Forelimb muscle (tissue), 1 donor: ENCODE measurements at places on chromosomes 6 and 20. TPM values are rescaled to one million over a fixed set of nuclear protein-coding genes. Genes with fewer than 3 reads are reported as not detected.

Gene TXLNB
- 137 TPM for polyA plus RNA-seq

Gene MYB
- polyA plus RNA-seq = 0.77 TPM

Gene LHFPL5
- not detected for polyA plus RNA-seq

Gene CEP57L1
- polyA plus RNA-seq = 16.9 TPM

Gene GSTA3
- not detected for polyA plus RNA-seq

Gene GPR63
- 3.4 TPM for polyA plus RNA-seq

Gene NT5E
- 20.8 TPM for polyA plus RNA-seq

Gene ZNF831
- 0.20 TPM for polyA plus RNA-seq

Gene ASCC3
- 13.6 TPM for polyA plus RNA-seq

Gene PNLDC1
- polyA plus RNA-seq = 0.23 TPM

Gene IRF4
- 0.65 TPM for polyA plus RNA-seq

Gene FAM209A
- not detected for polyA plus RNA-seq

Gene PKHD1
- polyA plus RNA-seq = 4.3 TPM

Gene THBS2
- 33.9 TPM for polyA plus RNA-seq

Gene PKIB
- polyA plus RNA-seq = 0.71 TPM

Gene CTNNBL1
- polyA plus RNA-seq = 26.3 TPM

Gene CENPW
- polyA plus RNA-seq = 8.7 TPM

Gene RAD21L1
- polyA plus RNA-seq = not detected

GRCh38 chr6:11752360-11752759 lies 26.2 kb downstream of the ADTRP start:
- no peak for DNase-seq

- no peak for DNase-seq
Observed at GRCh38 chr6:16681260-16681873, 79.9 kb downstream of the ATXN1 start.

- DNase-seq = no peak
Observed at GRCh38 chr20:51500311-51500710, 42.2 kb downstream of the NFATC2 start.

DNA sequence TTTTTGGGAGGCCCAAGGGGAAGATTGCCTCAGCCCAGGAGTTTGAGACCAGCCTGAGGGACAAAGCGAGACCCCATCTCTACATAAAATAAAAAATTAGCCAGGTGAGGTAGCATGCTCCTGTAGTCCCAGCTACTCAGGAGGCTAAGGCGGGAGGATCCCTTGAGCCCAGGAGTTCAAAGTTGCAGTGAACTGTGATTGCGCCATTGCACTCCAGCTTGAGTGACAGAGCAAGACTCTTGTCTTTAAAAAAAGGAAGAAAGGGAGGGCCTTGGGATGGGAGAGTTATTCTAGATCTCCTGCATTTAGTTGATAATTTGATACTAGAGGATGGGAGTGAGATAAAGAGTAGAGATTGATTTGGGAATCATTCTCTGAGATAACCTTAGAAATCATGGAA lies 68.1 kb downstream of the ITCH start:
- DNase-seq = no peak

- no peak for DNase-seq
Observed at GRCh38 chr20:44011251-44011940, 96.7 kb downstream of the TOX2 start.

DNA sequence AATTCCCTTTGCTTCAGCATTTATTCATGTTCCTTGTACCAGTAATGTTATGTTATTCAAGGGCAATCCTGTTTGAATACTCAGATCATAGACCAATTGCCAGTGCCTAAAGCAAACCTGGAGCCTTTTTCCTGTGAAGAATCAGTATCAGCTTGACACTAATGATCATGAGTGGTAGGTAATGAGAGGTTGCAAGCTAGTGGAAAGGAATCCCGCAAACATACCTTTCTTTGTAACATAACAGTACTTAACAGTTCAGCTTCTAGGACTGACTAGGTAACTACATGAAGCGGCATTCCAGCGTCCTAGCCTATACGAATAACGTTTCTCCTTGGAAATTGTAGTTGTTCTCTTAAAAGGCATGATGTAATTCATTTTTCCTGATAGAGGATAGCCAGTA lies 253.7 kb downstream of the TMEM242 start:
- DNase-seq = no peak

DNA sequence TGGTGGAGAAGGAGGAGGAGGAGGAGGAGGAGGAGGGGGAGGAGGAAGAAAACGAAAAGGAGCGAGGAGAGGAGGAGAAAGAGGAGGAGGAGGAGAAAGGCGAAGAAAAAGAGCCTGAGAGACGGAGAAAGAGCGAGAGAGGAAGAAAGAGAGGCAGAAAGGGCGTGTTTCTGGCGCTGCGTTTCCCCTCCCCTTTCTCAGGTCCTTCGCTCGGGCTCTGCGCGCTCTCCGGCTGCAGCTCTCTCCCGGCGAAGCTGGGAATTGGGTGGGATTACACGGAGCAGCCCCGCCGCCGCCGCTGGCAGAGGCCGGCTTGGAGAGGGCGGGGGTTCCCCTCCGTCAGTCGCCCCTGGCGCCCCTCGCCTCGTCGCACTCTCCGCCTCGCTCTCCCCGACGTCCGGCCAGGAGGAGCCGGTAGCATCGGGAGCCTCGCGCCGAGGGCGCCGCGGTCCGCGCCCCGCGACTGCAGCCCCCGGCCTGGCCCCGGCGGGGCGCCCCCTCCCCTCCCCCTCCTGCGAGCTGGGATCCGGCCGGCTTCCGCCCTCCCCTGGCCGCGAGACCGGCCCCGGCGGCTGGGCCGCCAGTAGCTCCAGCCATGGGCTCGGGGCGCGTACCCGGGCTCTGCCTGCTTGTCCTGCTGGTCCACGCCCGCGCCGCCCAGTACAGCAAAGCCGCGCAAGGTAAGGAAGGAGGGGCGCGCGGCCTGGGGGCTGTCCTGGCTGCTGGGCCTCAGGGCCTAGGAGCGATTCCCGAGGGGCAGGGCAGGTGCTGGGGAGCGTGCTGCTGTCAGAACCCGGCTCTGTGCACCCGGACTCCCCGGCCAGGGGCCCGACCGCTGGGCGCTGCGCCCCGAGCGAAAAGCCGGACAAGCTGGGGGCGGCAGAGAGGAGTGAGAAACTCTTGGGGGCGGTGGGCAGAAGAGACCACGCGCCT lies at the start of gene SCUBE3:
Gene SCUBE3, plus strand, starts transcription at position 133 of the 933 bp plus-strand sequence. Its CDS starts 463 bp downstream, at position 596.
- peak; percentile 19 for DNase-seq

DNA sequence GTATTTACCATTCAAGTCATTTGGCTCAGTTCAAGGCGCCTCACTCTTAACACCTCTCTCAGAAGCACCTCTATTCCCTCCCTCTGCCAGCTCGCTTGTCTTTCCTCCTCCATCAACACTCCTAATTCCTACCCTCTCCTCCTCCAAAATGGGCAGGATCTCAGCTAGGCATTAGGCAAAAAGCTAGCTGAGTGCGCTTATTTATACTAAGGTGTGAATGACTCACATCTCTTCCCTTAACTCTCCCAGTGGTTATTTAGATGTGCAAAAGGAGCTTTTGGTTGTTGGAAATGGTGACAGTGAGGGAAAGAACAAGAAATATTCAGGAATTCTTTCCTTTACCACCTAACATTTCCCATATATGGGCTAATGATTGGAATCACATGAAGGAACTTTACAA lies 29.1 kb downstream of the PACSIN1 start:
- no peak for DNase-seq

- DNase-seq = no peak
Observed at GRCh38 chr6:136031982-136032381, 180.5 kb downstream of the PDE7B start.

DNA sequence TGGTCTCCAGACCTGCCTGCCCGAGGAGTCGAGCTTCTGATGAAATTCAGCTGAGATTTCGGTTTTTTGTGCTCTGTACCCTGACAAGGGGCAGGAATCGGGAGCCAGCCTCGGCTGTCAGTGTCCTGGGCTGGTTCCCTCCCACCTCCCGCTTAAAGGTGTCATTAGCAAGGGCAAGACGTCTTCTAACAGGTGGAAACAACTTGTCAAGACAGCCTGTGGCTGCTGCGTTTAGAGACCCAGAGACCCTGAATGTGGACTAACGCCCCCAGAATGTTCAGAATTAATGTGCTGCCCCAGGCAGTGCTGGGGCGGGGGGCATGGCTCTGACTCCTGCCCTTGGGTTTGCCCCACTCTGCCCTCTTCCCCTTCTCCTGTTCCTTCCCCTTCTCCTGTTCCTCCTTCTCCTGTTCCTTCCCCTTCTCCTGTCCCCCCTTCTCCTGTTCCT lies 69.7 kb downstream of the PHACTR3 start:
- no peak for DNase-seq

- no peak for DNase-seq
Observed at GRCh38 chr6:1770435-1770843, 160.7 kb downstream of the FOXC1 start.

DNA sequence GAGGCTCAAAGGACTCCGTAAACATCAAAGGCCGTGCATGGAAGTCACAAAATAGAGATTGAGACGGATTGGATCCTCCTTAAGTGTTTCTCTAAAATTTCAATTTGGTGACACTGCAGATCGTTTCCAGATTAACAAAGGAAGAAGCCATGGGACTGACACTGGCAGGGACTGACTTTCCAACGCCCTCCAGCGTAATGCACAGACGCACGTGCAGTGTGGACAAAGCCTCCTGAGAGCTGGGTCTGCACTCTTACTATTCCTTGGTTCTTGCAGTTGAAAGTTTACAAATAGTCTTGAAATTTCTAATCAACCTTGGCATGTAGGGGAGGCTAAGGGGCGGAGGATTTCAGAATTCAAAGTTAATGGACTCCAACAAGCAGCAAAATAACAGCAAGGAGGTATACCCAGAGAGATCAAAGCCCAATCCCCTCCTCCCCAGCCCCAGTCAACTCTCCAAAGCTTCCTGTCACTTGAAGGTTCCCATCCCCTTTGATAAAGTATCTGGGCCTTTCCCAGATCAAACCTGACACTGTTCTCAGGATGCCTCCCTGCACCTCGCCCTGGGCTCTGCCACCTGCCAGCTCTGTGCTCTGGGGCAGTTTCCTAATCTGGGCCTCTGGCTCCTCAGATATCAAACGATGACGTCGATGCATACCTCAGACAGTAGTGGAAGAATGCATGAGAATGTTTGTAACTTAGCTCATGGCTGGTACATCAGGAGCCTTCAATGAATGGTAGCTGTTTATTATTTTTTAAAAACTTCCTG lies 106.5 kb upstream of the TRAF3IP2 start:
- no peak for DNase-seq

GRCh38 chr6:31705931-31706330 lies 735 bp upstream of the LY6G6F start:
- DNase-seq = no peak

DNA sequence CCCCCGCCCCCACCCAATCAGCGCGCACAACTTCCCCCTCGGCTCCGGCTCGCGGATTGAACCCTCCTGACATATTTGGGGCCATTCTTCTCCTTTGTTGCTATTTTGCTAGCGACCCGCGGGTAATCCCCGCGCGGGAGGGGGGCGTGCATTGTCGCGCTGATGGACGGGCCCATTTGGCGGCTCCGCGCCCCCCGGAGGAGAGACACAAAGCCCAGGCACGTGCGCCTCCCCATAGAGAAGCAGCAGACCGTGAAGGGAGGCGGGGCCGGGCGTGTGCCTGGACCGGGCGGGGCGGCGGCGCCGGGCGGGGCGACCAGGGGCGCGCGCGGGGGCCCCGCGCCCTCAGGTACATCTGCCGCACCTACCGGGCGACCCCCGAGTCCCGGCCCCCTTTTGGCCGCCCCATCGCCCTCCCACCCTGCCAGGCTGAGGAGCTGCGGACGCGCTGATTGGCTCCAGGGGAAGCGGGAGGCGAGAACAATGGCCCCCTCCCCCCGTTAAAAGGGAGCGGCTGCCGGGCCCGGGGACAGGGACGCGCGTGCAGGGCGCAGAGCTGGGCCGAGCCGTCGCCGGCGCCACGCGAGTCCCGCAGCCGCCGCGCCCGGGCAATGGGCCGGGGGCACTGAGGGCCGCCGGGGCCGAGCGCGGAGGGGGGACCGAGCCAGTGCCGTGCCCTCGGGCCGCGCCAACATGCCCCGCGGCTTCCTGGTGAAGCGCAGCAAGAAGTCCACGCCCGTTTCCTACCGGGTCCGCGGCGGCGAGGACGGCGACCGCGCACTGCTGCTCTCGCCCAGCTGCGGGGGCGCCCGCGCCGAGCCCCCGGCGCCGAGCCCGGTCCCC lies at the start of gene INSM1:
Gene INSM1, plus strand, starts transcription at position 530 of the 843 bp plus-strand sequence. Its CDS starts 164 bp downstream, at position 694.
- DNase-seq = no peak

DNA sequence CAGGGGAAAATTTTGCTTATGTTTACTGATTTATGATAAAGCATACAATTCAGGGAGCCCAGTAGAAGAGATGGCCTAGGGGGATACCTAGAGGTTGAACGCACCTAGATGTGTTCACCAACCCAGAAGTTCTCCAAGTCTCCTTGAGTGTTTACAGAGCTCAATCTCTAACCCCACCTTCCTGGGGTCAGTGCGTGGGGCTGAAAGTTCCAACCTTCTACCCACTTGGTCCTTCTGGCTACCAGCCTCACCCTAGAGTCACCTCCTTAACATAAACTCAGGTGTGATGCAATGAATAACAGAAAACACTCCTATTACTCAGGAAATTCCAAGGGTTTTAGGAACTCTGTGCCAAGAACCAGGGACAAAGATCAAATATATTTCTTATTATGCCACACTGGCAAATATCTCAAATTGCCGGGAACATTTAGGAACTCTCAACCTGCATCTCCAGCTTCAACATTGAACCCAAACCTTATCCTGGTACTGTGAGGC lies 26.4 kb downstream of the AFG1L start:
- DNase-seq = no peak

DNA sequence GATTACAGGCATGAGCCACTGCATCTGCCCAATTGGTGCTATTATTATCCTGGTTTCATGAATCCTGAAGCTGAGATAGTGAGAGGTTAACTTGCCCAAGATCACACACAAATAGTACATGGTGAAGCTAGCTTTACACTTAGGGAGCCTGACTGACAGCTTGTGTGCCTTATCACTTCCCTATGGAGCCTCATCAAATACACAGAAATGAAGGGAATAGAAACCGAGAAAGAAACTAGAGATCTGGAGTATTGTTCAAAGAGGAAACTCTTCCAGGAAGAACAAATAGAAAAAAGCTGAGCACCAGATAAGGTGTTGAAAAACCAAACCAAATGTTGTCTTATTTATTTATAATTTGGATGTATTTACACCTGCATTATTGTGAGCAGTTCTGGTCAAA lies 155.0 kb upstream of the CITED2 start:
- no peak for DNase-seq

GRCh38 chr6:168027521-168027920 lies 30.1 kb downstream of the KIF25 start:
- no peak for DNase-seq

GRCh38 chr6:24197892-24198291 lies 71.9 kb downstream of the NRSN1 start:
- no peak for DNase-seq

DNA sequence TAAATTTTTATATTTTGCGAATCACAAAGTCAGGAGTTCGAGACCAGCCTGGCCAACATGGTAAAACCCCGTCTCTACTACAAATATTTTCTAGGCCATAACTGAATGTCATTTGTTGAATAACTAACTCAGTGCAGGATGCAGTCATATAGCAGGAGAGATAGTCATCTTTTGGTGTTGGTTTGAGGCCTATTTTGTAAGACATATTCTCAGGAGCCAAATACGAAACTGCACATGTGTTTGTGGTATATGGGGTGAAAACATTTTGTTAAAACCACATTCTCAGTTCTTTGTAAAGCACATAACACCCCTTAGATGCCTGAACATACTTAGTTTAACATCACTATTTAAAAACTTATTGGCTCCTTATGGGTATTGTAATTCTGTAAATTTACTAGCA lies 4.7 kb upstream of the ENPP5 start:
- no peak for DNase-seq

DNA sequence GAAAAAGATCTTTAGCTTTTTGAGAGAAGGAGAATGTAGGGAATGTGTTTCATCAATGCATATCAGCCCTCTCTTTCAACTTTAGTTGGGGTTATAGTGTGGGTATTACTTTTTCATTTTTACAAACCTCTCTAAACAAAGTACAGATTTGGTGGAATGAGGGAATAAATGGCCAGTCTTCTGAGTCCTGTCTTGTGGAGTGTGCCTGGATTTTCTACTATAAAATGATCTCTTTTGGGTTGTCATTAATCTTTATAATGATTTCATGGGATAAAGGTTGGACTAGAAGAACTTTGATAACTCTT lies 209.3 kb downstream of the RNF144B start:
- DNase-seq = no peak
